GM06990 (cell line): ENCODE measurements at places on chromosomes 1 and 21.

DNA sequence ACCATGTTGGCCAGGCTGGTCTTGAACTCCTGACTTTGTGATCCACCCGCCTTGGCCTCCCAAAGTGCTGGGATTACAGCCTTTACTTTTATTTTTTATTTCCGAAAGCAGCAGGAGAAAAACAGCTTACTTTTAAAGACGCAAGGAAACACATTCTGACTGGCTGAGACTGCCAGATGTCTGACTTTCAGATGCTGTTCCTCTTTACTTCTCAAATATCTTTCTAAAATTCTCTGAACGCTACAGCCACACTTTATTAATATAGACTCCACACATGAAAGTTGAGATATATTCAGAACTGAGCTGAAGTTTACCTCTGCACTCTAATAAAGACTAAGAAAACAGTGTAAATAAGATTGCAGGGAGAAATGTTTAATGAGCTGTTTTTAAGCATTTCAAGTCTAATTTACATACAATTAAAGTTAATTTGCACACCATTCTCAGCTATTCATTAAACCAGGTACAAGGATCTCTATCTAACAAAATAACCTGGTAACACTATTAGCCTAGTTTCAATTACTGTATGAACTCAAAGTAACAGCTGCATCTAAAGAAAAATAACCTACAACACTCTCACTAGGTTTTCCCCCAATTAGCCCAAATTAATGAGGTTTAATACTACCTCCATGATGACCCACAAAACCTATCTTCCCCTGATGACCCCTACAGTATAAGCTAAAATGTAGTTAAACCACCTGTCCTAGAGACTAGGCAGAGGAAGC is 24.9 kb downstream of the WASF2 start:
- DNase-seq: no peak

- no peak for DNase-seq
Measured at GRCh38 chr1:99943223-99943794, 26.5 kb upstream of the SLC35A3 start.

GRCh38 chr1:2232916-2233438 is 4.9 kb downstream of the SKI start:
- DNase-seq: no peak

GRCh38 chr1:95604771-95605170 is 370.8 kb downstream of the RWDD3 start:
- no peak for DNase-seq

GRCh38 chr1:193662030-193662429 is 475.6 kb upstream of the B3GALT2 start:
- no peak for DNase-seq
